ENCODE measurements at places on chromosomes 7 and 10. TPM values are rescaled to one million over a fixed set of nuclear protein-coding genes. Genes with fewer than 3 reads are reported as not detected.

DNA sequence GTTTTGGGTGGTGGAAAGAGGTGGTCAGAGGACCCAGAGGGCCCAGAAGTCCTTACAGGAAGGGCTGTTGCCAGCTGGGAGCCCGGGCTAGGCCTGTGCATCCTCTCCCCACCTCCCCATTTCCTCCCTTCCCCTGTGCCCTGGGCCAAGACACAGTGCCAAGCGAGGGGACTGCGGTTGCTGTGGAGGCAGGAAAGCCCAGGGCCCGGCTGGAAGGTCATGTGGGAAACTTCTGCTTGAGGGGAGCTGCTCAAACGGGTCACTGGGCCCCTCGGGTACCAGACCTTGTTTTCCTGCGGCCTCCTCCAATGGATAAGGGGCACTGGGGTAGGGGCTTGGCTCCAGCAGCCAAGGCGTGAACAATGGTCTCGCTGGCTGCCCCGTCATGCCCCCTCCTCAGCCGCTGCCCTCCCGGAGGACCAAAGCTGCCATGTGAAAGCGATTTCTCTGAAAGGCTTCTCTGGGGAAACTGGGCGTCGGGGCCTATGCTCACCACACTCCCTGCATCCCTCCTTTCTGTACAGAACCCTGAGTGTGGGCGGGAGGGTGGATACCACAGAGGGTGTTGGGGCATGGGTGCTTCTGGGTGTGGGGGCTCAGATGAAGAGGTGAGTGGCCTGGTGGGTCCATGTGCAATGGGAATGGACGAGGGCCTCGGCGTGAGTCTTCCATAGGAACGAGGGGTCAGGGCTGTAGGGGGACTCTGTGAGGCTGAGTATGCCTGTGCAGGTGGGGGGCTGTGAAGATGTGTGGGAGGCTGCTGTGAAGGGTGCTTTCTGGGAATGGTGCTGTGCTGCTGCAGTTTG lies 135.3 kb downstream of the PTPN20 start:
- H3K4me3 ChIP-seq = no peak overlapping the region
- H3K4me1 ChIP-seq = no peaks in the 10 kb centered on the region
- DNase-seq = no peak
- no peaks in the 10 kb centered on the region for H3K36me3 ChIP-seq

DNA sequence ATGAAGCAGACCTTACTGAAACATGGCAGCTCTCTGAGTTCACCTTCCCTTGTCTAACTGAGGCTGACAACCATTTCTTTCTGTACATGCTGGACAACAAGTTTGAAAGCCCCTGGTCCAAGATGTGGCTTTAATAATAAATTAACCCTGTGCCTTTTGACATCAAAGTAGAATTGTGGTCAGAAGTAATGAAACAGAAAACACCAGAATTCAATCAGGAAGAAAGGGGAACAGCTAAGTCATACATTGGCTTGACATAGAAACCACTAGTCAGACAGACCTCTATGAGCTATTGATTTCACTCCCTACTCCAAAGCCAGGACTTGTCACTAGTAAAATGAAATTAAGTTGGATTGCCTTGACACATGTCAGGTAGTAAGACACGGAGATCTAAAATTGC lies 175.2 kb upstream of the ASAH2 start:
- no peak overlapping the region for H3K27ac ChIP-seq
- H3K27me3 ChIP-seq = no peaks in the 10 kb centered on the region
- peaks cover 3% of the 10 kb centered on the region for H3K36me3 ChIP-seq
- DNase-seq = no peak

The OGDH gene
- 86.6 TPM for total RNA-seq

The FAM25A gene
- not detected for total RNA-seq

The C10orf105 gene
- 0.09 TPM for total RNA-seq

The CLDN4 gene
- 0.63 TPM for total RNA-seq

- H3K36me3 ChIP-seq = no peaks in the 10 kb centered on the region
- DNase-seq = no peak
- no peaks in the 10 kb centered on the region for H3K4me1 ChIP-seq
- H3K4me3 ChIP-seq = no peak overlapping the region
These were observed 105.7 kb downstream of the NEURL1 start for GRCh38 chr10:103599211-103599610.

- DNase-seq = no peak
- H3K36me3 ChIP-seq = no peaks in the 10 kb centered on the region
- H3K4me3 ChIP-seq = no peak overlapping the region
- no peak overlapping the region for H3K27ac ChIP-seq
- H3K4me1 ChIP-seq = no peaks in the 10 kb centered on the region
These were observed 12.8 kb downstream of the IFIT2 start for GRCh38 chr10:89314676-89315075.

DNA sequence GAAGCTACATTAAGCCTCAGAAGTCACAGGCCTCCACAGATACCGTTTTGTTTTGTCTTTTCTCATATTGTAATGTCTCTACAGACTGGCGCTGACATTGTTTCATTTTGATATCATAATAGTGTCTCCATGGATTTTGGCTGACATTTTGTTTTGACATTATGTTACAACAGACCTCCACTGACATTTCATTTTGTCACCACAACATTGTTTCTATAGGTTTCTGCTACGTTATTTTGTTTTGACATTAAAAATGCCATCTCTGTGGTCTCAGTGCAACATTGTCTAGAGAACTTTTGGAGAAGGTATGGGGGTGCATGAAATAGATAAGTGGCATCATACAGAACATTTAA lies 666.8 kb downstream of the PARD3 start:
- no peaks in the 10 kb centered on the region for H3K27me3 ChIP-seq
- no peak for DNase-seq
- H3K27ac ChIP-seq = no peak overlapping the region
- H3K4me1 ChIP-seq = no peaks in the 10 kb centered on the region

The APBB1IP gene
- total RNA-seq = 0.22 TPM

DNA sequence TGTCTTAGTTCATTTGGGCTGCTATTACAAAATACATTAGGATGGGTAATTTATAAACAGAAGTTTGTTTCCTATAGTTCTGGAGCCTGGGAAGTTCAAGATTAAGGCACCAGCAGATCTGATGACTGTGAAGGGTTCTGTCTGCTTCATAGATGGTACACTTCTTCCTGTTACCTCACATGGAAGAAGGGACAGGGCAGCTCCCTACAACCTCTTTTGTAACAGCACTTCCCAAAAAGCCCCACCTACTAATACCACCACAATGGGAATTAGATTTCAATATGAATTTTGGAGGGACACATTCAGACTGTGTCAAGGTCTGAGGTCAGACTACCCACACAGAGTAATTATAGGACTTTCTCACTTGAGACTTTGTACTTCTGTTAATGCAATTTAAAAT lies 260.3 kb downstream of the ARHGAP12 start:
- no peaks in the 10 kb centered on the region for H3K4me1 ChIP-seq
- no peak for DNase-seq
- H3K27me3 ChIP-seq = no peaks in the 10 kb centered on the region
- no peaks in the 10 kb centered on the region for H3K36me3 ChIP-seq
- H3K4me3 ChIP-seq = no peak overlapping the region

- H3K27me3 ChIP-seq = no peaks in the 10 kb centered on the region
- peaks cover 19% of the 10 kb centered on the region for H3K4me1 ChIP-seq
- no peak overlapping the region for H3K27ac ChIP-seq
- H3K36me3 ChIP-seq = no peaks in the 10 kb centered on the region
These were observed 67.7 kb downstream of the BMPR1A start for GRCh38 chr10:86824151-86824550.

The GPER1 gene
- not detected for total RNA-seq

The MOGAT3 gene
- total RNA-seq = not detected

DNA sequence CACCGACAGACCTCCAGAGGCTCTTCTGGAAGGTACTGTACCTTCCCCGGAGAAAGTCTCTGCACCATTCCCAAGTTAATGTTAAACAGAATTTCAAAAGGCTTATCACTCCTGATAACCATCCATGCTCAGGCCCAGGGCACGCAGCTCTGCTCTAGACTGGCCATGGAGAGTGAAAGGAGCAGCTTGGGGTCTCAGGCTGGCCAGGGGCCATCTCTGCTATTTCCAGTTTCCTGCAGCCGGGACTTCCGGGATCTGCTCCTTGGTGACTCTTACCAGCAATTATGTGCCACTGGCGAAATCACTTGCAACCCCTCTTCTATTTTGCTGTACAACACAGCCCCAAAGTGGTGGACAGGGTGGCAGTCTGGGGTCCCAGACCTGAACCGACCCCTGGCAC lies 6.0 kb downstream of the CLDN15 start:
- no peak overlapping the region for H3K4me3 ChIP-seq
- DNase-seq = no peak
- H3K27me3 ChIP-seq = no peaks in the 10 kb centered on the region

- H3K4me3 ChIP-seq = no peak overlapping the region
- no peaks in the 10 kb centered on the region for H3K36me3 ChIP-seq
- no peaks in the 10 kb centered on the region for H3K27me3 ChIP-seq
- H3K4me1 ChIP-seq = peaks cover 14% of the 10 kb centered on the region
- no peak overlapping the region for H3K27ac ChIP-seq
- DNase-seq = no peak
These were observed 2.3 kb upstream of the SMKR1 start for GRCh38 chr7:129499999-129500398.

DNA sequence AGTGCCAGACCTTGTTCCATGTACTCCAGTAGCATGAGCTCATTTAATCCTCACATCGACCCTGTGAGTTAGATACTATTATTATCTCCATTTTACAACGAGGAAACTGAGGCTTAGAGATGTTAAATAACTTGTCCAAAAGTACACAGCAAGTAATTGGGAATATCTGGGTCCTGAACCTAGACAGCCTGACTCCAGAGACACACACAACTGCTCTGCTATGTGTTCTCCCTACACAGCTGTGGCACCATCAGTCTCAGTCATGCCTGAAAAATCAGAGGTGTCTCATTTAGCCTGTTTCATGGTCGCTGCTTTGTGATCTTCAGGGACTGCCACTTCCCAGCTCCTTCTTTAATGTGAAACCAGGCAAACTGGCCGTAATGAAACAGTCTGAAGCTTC lies 56.5 kb downstream of the COL1A2 start:
- H3K27me3 ChIP-seq = no peaks in the 10 kb centered on the region
- DNase-seq = no peak
- H3K4me3 ChIP-seq = no peak overlapping the region

The WEE2 gene
- total RNA-seq = not detected

The SNCG gene
- total RNA-seq = 86.6 TPM

Data from K562 (cell line).